Urinary bladder (tissue), 4 donors: ENCODE measurements at places on chromosomes 13 and 19.
A peak's percentile ranks its signal among the peaks of the same experiment; 100 is the strongest.

DNA sequence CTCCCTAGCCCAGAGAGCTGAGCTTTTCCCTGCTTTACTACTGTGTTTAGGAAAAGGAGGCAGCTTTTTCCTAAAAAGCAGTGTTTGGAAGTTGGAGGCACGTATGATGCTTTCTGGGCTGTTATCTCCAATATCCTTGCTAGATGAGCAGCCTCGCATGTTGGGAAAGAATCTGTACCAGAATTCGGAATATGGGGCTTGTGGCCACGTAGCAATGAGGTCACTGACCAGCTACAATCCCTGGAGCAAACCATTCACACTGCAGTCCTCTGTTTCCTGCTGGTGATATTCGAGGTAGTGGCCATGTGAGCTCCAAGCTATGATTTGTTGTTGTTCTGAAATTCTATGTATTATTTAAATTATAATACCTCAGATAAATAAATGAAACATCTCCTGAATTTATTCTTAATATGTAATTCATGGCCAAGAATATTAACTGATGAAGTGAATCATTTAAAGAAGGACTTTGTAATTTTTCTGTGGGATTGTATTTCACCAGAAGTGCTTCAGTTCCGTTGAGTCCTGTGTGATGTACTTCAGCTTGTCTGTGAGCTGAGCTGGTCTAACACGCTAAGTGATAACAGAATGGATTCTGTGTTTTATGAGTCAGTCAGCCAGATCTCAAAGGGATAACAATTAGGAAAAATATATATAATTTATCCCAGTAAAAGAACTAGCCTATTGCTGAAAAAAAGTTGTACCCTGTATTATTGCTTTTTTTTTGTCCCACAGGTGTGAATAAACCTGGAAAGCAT is 319.5 kb downstream of the SHISA2 start:
- no peak for DNase-seq

- DNase-seq, result no peak
Measured at GRCh38 chr13:114118511-114119123, 13.8 kb downstream of the RASA3 start.

DNA sequence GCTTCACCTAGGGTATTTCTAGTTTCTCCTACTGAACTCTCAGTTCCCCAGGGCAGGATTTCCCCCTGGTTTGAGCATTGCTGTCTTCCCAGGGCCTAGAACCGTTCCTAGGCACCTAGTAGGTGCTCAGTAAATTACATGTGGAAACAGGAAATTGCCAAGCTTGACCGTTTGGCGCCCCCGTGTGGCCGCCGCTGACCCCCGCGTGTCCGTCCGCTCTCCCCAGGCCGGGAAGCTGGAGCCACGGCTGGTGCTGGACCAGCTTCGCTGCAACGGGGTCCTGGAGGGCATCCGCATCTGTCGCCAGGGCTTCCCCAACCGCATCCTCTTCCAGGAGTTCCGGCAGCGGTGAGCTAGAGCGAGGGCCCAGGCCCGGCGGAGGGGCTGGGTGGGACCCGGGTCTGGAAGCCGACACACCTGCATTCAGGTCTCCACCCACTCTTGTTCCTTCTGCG is 55.5 kb downstream of the MYH14 start:
- no peak for DNase-seq

- no peak for DNase-seq
Measured at GRCh38 chr13:94968040-94968756, 255.9 kb upstream of the SOX21 start.

- no peak for DNase-seq
Measured at GRCh38 chr13:83470133-83470797, 412.0 kb downstream of the SLITRK1 start.

DNA sequence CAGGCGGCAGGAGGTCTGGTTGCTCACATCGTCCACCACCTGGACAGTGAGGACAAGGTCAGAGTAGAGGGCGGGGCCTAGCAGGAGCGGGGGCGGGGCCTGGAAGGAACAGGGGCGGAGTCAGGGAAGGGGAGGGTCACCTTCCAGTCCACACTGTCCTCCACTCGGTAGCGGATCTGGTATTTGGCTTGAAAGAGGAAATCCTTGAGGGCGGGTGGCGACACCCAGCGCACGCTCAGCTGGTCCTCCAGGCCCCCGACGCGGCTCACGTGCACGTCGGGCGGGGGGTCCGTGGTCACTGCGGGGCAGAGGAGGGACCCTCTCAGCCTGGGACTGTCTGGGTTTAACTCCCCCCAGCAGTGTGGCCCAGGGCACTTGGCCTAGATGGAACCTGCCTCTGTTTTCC is 8.2 kb downstream of the REX1BD start:
- no peak for DNase-seq

DNA sequence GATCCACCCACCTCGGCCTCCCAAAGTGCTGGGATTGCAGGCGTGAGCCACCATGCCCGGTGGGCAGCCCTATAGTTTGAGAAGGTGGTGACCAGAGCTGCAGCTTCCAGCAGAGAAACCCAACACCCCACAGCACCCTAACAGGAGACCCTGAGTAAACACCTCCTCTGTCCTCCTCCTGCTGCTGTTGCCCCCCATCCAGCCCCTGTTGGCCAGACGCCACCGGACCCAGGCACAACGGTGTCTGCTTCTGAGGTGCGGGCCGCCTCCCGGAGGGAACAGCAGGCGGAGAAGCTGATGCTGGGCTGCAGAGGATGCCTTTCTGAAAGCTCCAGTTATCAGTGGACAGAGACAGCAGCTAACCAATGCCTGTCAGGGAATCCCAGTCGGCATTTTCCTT is 175.5 kb downstream of the COL4A1 start:
- DNase-seq, result no peak

- DNase-seq, result no peak
Measured at GRCh38 chr13:46179491-46179908, 2.5 kb downstream of the LCP1 start.

GRCh38 chr19:41785653-41786052 is 10.7 kb upstream of the CEACAM3 start:
- DNase-seq, result peak; percentile 13

DNA sequence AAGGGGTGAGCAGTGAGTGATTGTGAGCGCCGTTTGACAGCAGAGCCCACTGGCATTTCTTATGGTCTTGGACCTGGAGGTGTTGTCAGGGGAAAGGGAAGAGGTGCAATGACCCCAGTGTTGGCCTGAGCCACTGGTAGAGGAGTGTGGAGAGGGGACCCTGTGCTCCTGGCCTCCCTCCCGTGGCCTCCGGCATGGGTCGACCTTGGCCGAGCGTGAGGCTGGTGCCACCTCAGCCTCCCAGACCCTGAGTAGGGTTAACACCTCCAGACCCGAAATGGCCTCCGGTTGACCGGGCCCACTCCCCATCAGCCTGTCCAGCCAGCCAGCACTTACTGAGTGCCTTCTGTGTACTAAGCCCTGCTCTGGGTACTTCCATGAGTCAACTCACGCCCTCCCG is 6.5 kb downstream of the TRAPPC5 start:
- no peak for DNase-seq

GRCh38 chr19:3423183-3423829 is 56.9 kb downstream of the NFIC start:
- DNase-seq, result no peak

DNA sequence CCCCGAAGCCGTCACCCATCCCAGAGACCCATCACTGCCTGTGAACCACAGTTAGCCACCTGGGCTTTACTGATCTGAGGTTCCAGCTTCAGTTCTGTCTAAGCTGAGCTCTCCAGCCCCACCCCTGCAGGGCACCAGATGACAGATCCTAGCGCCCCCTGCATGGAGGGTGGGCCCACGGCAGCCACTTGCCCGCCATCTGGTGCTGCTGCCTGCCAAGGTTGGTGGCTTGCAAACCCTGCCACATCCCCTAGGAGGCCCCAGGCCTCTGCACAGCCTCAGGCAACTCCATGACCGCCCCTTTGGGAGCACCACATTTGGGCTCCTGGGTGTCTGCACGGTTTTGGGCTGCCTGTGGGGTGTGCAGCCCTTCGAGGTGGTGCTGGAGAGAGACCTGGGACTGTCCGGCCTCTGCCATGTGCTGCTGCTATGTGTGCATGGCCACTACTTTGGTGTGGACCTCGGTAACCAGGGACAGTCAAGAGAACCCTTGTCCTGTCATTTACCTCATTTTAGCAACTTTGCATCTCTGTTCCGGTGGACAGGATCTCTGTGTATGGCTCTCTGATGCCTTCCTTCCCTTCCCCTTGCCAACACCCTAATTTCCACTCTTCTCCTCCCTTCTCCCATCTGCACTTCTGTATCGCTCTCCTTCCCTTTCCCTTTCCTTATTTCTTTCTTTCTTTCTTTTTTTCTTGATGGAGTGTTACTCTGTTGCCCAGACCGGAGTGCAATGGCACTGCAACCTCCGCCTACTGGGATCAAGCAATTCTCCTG is 17.4 kb upstream of the SDHAF1 start:
- no peak for DNase-seq

DNA sequence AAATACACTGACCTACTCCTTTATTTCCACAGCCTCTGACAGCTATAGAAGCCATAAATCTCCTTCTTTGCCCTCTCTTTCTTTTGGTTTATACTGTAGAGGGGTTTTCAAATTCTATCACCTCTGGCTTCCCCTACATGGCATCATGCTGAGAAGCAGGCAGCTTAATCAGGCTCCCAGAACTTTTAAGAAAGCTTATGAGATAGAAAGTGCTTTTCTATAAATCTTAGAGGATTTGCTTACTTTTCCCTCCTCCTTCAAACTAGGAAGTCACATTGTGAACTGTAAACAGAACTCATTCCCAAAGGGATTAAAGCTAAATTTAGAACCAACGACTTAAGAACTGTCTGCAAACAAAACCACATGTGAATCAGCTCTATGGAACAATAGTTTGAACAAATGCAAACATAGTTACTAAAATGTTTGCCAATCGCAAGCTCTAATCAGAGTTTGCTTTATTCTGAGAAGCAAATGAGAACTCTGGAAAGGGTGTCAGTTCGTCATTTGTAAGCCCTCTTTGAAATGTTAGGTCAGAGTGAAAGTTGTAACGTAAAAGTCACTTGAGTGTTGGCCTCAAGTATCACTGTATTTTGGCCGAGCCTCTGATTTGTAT is 344.1 kb downstream of the RFC3 start:
- no peak for DNase-seq

DNA sequence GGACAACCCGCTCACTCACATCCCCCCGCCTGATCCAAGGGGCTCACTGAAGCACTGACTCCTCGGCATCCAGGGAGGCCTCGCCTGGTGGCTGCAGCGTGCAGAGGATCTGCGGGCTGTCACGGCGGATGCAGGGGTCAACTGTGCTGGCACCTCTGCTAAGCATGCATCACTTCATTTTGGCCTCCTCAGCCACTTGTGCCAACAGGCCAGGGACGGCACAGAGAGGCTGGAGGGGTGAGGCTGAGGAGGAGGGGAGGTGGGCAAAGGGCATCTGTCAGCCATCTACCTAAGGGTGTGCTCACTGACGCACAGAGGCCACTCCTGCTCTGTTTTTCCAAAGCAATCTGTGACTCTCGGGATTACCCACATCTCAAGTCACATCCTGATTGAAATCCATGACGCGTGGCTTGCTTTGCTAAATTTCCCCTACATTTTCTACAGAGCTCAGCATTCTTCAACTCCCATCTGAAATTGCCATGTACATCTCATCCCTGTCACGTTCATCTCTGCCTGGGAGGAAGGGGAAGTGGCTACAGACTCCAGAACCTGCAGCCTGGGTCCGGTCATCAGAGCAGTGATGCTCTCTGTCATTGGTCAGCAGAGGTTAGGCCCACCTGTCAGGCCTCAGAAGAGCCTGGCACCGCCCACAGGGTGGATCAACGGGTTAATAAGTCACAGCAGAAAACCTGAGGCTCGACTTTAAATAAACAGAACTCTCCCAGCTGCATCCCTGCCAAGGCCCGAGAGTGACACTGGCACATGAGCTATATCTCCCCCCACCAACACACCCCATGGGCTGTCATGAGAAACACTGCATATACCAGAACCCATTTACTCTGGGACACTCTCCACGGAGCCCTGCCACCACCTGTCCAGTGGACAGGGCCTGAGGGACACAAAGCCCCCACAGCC is 17.6 kb downstream of the ELL start:
- no peak for DNase-seq

DNA sequence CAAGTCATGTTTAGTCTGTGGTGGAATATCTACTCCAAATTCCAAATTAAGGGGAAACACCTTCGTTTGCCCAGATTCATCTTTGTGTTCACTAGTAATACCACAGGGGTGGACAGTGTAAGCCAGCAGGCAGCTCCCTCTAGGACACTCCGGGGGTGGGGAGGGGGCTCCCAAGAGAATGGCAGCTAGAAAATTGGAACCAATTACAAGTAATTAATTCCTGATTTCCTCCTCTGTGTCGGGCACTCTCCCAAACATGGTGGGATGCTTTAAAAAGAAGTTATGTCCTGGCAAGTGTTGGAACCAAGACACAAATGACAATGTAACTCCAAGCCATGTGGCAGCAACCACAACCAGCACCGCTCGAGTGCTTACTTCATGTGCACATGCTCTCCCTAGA is 5.9 kb downstream of the COL4A1 start:
- no peak for DNase-seq

DNA sequence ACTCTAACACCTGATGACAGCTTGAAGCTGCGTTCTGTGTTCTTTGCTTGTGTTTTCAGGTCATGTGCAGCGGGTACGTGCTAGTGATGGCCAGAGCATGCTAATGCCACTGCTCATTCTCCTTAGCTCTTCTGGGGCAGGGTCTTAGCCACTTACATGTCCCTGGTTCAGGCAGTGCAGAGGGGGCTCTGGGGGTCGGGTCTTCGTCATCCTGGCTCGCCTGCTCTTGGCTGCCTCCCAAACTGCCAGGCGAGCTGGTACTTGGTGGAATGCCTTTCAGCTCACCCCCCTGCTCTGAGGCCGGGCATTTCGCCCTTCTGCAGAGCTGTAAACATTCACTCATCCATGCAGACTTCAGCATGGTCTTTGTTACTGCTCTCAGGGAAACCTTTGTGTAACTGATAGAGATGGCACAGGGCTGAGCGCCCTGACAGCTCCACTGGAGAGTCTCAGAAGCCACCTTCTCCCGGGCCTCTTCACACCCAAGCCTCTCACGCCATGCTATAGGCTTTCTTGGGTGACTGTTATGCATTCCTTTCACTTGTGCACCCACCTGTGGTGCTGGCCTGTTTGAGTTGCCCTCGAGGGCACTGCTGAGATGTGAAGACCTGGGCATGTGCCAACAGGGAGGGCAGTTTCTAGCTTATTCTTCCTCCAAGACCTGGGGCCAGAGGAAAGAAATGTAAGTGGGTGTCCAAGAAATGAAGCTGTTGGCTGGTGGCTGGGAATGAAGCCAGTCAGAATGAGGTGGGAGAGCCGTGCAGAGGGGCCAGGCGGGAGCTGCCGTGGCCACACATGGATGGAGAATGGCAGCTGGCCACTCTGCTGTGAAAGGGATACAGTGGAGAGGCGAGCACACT is 24.4 kb downstream of the FAM124A start:
- no peak for DNase-seq

DNA sequence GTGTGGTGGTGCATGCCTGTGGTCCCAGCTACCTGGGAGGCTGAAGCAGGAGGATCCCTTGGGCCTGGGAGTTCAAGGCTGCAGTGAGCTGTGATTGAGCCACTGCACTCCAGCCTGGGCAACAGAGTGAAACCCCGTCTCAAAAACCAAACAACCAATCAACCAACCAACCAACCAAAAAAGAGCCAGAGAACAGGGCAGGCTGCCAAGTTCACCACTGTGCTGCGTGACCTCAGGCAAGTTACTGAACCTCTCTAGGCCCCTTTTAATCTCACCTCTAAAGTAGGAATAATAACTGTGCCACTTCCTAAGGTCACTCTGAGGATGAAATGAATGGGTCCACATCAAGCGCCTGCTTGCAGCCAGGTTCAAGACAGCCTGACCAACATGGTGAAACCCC is 16.9 kb downstream of the TJP3 start:
- no peak for DNase-seq
